ENCODE measurements at places on chromosomes 12 and 14.

DNA sequence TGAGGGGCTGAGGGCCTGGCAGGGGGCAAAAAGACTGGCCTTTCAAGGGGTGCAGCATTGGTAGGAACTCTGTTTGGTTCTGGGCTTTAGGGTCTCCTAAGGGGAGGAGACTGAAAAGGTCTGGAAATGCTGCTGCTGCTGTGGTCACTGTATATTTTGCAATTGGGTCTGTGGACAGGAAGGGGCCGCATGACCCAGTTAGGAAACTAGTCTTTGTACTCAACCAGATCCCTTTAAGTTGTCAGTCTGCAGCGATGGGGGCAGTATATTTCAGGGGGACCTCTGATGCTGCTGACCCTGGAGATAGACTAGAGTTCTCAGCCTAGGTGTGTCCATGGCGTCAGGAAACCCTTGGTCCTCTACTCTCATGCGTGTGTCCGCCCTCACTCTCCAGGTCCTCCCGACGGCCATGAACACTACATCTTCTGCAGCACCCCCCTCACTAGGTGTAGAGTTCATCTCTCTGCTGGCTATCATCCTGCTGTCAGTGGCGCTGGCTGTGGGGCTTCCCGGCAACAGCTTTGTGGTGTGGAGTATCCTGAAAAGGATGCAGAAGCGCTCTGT is 4.0 kb downstream of the LTB4R start:
- no peak for DNase-seq

- DNase-seq, result no peak
Observed at GRCh38 chr12:43111608-43112007, 440.4 kb downstream of the ADAMTS20 start.

- DNase-seq, result no peak
Observed at GRCh38 chr12:112170376-112170775, 45.0 kb downstream of the TRAFD1 start.

DNA sequence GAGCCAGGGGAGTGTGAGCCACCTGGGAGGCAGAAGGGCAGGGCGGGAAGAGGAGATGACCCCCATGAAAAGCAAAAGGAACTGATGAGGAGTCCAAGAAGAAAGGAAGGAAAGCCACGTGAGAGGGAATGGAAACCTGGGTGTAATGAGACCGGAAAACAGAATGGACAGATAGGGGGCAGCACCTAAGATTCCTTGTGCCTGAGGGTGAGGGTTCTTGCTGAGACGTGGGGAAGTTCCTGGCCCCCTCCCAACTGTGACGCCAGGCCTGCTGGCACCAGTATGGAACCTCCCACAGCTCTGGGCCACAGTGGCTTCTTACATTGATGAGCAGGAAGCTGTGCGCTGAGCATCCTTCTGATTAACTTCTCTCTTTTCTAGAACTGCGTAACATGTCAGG is 30.8 kb downstream of the TTC7B start:
- DNase-seq, result no peak

GRCh38 chr12:20183563-20183962 is 184.8 kb upstream of the PDE3A start:
- no peak for DNase-seq

GRCh38 chr12:107287436-107288413 is 194.4 kb upstream of the CRY1 start:
- DNase-seq, result no peak

- no peak for DNase-seq
Observed at GRCh38 chr12:55172686-55173085, 46.5 kb downstream of the OR9K2 start.

DNA sequence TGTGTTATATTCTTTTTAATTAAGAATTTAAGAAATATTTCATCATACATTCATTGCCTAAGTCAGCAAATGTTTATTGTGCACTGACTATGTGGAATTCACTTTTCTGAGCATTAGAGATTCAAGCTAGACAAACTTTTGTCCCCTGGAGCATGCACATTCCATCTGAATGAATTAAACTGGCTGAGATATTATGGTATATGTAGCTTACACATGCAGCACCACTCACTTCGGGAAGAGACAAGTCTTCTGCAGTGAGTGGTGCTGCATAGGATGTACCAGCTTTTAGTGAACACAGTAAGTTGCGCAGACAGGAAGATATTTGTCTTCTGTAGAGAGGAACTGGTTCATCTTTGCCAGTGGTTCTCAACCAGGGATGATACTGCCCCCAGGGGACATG is 318.4 kb downstream of the SYT1 start:
- no peak for DNase-seq

GRCh38 chr12:106760184-106760531 is 14.3 kb upstream of the RIC8B start:
- no peak for DNase-seq

GRCh38 chr14:85535321-85535720 is 5.4 kb downstream of the FLRT2 start:
- no peak for DNase-seq

DNA sequence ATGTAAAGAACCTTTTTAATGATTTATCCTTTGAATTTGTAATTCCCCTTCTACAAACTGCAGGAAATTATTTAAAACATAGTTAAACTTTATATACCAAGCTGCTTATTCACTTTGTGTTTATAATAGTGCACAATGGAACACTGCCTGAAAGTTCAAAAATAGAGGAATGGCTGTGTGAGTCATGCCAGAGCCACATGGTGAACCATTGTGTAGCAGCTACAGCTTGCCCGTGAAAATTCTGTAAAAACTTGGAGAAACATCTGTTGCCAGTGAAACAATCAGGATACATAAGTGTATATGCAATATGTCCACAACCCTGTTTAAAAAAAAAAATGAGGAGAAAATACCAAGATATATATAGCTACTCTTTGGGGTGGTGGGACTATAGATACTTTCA is 59.5 kb downstream of the VEZT start:
- DNase-seq, result no peak

- DNase-seq, result no peak
Observed at GRCh38 chr14:104486222-104486923, 93.2 kb upstream of the C14orf180 start.

- DNase-seq, result no peak
Observed at GRCh38 chr12:109864916-109865315, 15.4 kb downstream of the GLTP start.

GRCh38 chr14:60171690-60172089 is 6.5 kb upstream of the DHRS7 start:
- DNase-seq, result no peak

GRCh38 chr14:103280278-103280928 is 53.6 kb upstream of the EIF5 start:
- no peak for DNase-seq

DNA sequence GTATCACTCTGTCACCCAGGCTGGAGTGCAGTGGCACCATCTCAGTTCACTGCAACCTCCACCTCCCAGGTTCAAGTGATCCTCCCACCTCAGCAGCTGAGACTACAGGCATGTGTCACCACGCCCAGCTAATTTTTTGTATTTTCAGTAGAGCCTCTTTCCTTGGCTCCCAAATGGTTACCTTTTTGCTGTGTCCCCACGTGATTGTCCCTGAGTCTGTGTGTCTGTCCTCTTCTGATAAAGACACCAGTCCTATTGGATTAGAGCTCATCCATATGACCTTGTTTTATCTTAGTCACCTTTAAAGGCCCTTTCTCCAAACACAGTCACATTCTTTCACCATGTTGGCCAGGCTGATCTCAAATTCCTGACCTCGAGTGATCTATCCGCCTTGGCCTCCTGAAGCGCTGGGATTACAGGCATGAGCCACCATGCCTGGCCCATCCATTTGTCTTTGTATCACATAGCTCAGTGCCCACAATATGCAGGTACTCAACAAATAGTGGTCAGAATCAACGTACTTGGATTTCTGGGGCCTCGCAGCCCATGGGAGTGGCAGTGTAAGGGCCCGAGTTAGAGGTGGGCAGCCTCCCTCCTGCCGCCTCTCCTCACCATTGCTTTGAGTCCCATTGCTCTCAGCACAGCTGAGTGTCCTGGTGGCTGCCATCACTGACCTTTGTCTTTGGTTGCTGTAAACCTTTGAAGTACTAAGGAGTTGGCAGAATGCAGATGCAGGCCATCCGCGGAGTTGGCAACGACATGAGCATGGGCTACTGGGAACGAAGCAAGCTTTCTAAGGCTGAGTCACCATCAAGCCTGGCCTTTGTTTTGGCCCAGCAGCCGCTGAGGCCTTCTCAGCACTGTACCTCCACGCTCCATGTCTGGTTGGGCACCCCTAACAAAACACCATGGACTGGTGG is 9.3 kb downstream of the TPCN1 start:
- DNase-seq, result no peak

- no peak for DNase-seq
Observed at GRCh38 chr14:102548616-102549240, 39.2 kb upstream of the ANKRD9 start.

- no peak for DNase-seq
Observed at GRCh38 chr12:15693228-15693911, 95.8 kb downstream of the EPS8 start.

DNA sequence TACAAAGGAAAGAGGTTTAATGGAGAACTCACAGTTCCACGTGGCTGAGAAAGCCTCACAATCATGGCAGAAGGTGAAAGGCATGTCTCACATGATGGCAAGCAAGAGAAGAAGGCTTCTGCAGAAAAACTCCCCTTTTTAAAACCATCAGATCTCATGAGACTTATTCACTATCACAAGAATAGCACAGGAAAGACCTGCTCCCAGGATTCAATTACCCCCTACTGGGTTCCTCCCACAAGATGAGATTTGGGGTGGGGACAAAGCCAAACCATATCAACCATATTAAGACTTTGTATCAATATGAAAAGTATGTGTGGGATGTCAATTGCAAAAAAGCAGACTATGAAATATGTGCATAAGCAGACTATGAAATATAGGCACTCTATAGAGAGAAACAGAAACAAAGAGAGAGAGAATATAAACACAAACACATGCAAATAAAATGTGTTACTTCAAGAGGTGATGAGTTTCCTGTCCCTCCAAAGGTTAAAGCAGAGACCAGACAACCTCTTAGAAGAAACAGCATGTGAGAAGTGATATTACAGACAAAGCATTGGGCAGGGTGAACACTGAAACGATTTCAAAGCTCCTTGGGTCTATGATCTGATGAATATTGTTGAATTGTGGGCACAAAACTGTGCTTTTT is 151.2 kb upstream of the KRR1 start:
- no peak for DNase-seq

DNA sequence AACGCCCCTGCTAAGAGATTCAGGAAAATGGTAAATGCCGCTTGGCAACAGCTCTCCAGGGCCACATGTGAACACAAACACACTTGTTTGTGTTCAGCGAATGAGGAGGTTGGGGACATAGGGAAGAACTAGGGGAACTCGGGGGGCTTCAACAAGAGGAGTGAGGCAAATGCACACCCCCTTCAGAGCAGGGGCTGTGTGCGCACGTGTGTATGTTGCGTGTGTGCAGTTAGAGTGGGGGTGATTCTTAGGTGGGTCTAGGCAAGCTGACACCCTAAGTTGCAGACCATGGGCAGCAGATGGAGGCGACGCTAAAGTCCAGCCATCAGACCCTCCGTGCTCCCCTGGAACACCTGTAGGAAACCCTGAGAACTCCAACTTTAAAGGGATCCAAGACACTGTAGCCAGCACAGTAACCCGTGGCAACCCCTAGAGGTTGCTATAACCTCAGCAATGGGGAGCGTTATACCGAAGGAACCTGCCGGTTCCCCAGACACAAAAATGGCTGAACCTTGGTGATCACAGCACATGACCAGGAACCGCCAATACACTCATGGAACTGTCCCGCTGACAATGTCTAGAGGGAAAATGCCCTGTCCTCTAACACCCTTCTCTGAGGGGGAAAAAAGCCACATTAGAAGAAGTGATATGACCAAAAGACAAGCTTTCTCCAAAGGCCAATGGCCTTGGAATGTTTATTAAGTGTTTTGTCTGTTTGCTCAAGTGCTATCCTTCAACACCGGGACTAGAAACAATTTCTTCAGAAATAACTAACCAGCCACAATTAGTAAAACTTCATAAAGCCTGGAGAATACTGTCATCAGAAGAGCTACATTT is 86.5 kb upstream of the CEP83 start:
- no peak for DNase-seq

DNA sequence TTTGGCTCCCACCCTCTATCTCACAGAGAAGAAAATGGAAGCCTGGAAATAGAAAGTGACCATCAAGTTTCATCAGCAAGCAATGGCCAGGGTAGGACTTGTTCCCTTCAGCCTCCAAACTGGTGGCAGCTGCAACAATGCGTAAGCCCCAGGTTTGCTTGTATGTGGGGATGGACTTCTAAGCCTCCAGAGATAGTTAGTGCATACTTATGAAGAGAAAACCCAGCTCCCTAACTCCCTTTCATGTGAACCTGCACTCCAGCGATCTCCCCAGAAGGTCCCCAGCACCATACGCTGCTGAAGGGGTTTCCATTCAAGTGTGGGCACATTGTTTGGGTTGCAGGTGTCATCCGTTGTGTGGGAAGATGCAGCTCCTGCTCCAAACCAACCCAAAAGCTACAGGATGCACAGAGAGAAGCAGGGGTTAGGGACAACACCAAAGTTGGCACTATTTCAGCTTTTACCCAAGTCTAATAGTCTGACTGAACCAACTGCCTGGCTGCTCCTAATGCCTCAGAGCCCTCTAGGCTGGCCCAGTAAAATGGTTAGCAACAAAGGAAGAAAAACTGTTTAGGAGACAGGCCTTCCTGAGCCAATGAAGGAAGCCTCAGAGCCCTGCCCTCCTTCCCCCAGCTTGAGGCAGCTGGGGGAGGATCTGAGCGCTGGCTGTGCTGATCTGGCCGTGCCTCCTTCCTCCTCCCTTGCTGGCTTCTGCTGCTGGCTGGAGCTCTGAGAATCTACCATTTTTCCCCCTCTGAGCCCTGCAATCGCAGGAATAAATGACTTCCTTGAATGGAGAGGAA is 12.3 kb downstream of the ZFP36L1 start:
- no peak for DNase-seq

- DNase-seq, result no peak
Observed at GRCh38 chr12:45575823-45576475, 153.6 kb upstream of the ARID2 start.

DNA sequence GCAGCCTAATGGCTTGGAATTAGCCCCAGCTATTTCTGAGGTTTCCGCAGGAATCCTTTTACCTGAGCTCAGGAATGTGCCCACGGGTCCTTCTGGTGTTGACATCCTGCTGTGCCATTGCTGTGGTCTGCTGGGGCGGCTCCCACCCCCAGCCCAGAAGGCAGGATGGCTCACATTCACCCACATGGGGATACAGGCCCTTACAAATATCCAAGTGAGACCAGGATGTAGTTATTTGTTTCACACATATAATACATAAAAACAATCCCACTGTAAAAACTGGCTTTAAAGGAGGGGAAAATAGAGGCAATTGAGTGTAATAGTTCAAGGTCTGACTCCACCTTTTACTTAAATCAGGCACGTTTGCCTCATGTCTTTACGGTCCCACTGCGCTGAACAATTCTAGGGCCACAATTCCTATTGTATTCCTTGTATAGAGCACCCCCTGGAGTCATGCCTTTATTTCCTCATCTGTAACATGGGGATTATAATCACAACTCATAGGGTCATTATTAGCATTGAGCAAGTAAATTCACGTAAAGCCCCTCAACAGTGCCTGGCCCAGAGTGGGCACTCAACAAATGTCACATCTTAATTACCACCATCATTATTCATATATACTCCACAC is 57.2 kb upstream of the FICD start:
- no peak for DNase-seq

- no peak for DNase-seq
Observed at GRCh38 chr14:48008646-48009045, 333.2 kb upstream of the MDGA2 start.

GRCh38 chr14:57352396-57353170 is 37.8 kb upstream of the NAA30 start:
- DNase-seq, result no peak

Data from omental fat pad (tissue), 4 donors.